ENCODE measurements at places on chromosomes 6 and 20.

- no peak for DNase-seq
These were observed 25.8 kb downstream of the BCAS4 start for GRCh38 chr20:50820515-50821256.

GRCh38 chr6:16822529-16822928 is 61.3 kb upstream of the ATXN1 start:
- DNase-seq, result no peak

DNA sequence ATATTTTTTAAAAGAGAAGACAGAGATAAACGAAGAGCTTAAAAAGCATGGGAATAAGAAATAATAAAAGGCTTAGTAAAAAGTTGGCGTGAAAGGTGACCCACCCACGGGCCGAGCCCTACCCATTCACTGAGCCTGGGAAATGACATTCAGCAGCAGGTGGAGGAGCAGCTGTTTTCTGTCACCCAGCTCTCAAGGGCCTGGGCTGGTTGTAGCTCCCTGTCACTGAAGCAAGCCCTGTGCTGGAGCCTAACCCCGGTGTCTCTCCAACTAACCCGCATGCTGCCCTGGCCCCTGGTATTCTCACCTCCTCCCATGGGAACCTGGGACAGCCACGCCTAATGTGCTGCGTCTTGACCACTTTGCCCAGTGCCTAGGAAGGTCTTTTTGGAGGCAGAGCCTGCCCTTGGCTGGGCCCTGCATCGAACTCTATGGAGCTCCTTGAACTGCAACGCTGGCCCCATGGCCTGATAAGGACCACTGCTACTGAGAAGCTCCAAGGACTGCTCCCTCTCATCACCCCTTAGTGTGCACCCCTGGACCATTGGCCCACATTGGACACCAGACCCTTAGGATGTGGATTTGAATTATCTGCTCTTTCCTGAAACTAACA is 68.8 kb upstream of the IYD start:
- DNase-seq, result no peak

DNA sequence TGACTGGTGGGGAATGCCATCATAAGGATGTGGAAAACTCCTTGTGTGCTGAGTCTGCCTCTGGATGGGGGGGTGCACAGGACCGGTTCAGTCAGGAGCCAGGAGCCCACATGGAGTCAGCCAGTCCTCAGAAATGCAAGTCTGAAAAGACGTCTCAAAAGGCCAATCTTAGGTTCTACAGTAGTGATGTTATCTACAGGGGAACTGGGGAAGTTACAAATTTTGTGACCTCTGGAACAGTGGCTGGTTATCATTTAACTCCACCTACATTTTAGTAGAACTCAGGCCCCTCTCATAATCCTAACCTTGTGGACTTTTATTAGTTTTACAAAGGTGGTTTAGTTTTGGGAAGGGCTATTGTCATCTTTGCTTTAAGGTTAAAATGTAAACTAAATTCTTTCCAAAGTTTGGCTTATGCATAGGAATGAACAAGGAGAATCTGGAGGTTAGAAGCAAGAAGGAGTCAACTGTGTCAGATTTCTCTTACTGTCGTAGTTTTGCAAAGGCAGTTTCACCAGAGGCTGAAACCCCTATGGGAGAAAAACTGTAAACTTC is 13.7 kb upstream of the TBC1D22B start:
- DNase-seq, result no peak

DNA sequence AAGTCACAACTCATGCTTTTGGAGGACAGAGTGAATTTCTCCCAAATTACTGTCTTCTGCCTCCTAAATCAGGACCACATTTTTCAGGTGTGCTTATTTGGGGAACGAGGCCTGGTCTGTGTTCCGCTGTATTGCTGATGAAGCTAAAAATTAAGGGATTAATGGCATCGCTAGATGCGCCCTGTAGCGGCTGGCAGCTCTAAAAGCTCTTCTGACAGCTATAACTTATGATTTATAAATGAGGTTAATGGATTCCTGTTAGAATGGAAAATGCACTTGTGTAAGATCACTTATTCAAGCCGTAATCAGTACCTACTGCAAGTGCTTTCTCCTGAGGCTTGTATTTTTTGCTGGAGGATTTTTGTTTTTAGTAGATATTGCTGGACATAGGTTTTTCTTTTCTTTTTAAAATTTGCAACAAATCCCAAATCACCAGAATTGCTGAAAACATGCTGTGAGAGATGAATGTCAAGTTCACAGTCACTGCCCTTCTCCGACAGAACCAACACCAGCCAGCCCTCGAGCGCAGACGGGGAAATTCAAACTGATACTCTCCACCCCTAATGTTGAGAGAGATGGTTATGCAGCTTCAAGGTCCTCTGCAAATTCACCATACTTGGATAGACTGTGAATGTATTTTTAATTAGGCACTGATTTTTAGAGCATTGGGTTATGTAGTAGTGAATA is 49.1 kb downstream of the AKAP12 start:
- DNase-seq, result no peak
